EH (cell line): ENCODE measurements at places on chromosomes 12 and 14.

- DNase-seq = no peak
Measured at GRCh38 chr14:55099756-55100155, 29.3 kb upstream of the LGALS3 start.

- peak; percentile 68 for DNase-seq
Measured at GRCh38 chr12:1830981-1831963, 10.9 kb downstream of the LRTM2 start.

DNA sequence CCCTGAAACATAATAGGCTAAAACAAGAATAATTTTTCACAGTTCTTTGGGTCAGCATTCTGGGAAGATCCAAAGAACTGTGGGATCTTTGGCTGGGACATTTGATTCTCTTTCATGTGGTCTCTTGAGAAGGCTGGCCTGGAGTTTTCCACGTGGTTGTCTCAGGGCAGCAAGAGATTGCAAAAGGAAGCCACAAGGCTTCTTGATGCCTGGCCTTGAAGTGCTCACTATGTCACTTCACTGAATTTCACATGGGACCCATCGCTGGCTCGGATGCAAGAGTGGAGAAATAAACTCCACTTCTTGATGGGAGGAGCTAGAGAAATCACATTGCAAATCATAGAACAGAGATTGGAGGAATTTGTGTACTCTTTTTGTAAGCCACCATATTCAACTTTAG lies 343.4 kb downstream of the MED13L start:
- no peak for DNase-seq

GRCh38 chr12:107131832-107132616 lies 38.7 kb upstream of the CRY1 start:
- DNase-seq = peak; percentile 68

DNA sequence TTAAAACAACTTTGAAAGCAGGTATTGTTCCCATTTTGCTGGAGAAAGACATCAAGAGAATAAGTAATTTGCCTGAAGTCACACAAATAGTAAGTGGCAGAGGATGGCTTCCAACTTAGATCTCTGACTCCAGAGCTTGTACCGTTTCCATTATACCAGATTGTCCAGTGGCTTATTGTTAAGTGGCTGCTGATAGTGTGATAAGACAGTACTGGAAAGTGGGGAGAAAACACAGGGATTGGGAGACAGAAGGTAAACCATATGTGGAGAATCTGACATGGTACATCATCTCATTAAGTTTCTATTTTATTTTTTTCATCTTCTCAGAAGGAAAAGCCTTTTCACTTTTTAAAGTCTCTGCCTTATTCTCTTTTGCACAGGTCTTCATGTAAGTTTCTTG lies 108.5 kb downstream of the SRGAP1 start:
- no peak for DNase-seq

DNA sequence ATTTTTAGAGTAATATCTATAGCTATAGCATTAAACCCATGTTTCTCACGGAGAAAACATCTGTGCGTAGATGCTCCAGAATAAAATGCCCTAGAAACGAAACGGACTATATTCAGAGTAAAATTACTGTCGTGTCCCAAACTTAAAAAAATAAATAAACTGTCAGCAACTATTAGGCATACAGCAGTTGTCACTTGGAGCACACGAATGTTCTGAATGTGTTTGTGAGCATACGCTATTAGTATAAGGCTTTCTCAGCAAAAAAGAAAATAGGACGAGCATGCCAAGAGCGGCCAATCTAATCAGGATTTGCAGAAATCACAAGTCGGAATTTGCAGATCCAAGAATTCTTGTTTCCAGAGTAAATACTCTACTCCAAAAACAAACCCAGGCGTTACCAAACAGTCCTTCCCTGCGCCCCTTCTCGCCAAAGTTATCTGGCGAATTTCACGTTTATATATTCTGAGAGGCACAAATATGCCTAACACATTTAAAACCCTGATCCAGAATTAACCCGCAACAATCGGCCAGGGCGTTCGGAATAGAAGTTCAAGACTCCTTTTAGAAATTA lies 836 bp downstream of the PTPN21 start:
- peak; percentile 14 for DNase-seq
